ENCODE measurements at places on chromosomes 12 and 14.
A peak's percentile ranks its signal among the peaks of the same experiment; 100 is the strongest.

GRCh38 chr12:92566448-92567019 lies 136.3 kb upstream of the PLEKHG7 start:
- no peak for DNase-seq

DNA sequence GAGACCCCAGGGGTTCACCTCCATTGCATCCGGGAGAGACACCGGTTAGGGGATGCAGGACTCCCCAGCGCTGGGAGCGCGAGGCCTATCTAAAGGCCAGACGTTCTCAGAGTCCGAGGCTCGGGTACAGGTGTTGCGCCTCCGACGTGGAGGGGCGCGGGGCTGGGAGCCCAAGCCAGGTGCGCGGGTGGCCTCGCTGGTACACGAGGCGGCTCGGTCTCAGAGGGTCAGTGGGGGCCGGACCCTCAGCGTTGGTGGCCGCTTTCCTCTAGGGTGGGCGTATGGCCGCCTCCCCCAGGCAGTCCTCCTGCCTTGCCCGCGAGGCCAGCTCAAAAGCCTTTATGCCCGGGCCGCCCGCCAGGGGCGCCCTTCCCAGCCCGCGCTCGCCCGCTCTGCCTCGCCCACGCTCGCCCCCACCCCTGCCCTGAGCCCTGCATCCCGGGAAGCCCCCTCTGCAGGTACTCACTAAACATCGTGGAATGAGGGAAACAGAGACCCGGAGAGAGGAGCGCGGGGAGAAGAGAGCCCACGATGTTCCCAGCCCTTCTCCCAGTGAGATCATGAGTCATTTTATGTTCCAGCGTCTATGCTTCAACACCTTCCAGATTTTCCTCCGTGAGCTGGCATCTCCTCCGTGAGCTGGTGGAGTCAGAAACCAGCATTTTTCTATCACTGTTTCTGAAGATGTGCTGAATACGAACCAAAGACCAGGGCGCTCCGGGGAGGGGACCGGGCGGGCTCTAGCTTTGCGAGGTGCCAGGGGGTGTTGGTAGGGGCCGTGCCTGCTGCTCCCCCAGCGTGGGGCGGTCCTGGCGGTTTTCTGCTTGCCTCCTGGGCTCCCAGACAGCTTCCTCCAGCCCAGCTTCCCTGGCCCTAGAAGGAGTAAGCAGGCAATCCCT lies 73.8 kb downstream of the DIO3 start:
- DNase-seq, result no peak

DNA sequence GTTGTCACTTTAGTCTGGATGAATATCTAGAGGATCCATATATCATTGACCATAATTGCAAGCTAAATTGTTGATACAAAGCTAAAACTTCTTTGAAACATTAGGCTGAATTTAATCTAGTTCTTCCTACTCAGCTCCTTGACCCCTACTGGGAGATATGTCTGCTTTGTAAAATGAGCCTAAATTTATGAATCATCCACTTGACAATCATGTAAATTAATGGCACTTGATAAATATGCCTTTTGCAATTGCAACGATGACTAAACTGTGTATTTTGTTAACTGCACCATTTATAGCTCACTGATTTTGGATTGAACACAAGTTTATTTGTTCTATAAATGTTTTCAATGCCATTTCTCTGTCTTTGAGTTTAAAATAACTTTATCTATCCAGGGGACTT lies 1616.5 kb upstream of the FLRT2 start:
- DNase-seq, result no peak

GRCh38 chr14:106691601-106692291 lies 1165.4 kb downstream of the TMEM121 start:
- peak; percentile 46 for DNase-seq

DNA sequence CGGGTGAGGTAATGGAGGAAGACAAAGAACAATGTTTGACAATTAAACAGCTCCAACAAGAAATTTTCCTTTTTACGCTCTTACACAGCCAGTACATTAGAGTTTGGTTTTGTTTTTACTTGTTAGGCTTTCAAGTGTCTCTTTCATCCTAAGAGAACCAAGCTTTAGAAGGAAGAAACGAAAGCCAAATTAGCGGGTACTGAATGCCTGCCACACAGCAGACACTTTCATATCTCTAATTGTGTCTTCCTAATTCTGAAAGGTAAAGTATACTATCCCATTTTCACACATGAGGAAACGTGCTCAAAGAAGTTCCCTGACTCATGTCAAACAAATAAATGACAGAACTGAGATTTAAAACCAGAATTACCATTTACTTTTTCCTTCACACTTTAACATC lies 65.0 kb downstream of the CDK17 start:
- no peak for DNase-seq

GRCh38 chr12:33423706-33424105 lies 15.9 kb downstream of the SYT10 start:
- no peak for DNase-seq

- DNase-seq, result no peak
Observed at GRCh38 chr12:107783406-107784376, 9.2 kb downstream of the ASCL4 start.

GRCh38 chr14:90484291-90484690 lies 87.5 kb downstream of the CALM1 start:
- DNase-seq, result no peak

- no peak for DNase-seq
Observed at GRCh38 chr14:74133833-74134481, 49.2 kb downstream of the LIN52 start.

DNA sequence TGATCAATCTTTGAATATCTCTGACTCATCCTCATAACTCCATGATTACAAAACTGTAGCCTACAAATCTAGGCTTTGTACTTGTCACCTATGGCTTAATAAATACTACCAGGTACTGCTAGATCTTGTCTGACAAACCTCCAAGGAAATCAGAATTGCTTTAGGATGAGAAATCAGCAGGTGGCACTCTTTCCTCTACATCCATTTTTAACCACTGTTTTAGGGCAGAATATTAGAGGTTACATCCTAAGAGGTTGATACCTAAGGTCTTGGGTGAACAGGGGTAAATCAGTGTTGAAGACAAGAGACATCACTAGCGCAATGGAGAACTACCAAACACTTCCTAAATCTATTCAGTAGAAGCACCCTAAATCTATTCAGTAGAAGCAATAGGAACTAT lies 63.1 kb upstream of the SOX5 start:
- DNase-seq, result no peak

- DNase-seq, result peak; percentile 44
Observed at GRCh38 chr14:65042296-65042695, 55.6 kb downstream of the FNTB start.

DNA sequence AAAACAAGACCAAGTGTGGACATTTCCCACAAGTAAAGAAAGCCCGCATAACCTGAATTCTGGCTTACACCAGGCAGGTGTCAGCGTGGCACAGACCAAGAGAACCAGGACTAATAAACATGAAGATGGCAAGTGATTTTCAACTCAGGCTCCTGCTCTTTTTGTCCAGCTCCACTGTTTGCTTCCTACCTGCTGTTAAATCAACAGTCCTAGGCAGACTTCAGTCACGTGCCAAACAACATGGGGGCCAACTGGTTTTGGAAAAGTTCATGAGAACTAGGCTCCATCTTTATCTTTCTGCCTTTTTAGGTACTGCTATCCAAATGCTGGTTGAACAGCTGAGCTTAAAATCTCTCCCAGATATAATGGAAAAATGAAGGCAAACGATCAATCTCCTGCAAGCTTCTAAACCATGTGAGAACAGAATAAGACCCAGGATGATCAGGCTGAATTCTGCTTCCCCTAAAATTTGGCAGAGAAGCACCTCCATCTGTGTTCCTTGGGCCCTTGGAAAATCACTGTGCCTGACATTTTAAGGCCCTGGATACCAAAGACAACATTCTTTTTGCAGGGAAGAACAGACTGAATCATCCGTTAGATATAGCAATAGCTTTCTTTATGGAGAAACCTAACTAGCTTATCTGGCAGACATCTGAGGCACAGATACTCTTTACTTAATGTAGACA lies 215.6 kb upstream of the USP15 start:
- DNase-seq, result no peak

- peak; percentile 61 for DNase-seq
Observed at GRCh38 chr14:54175298-54175942, 218.8 kb upstream of the BMP4 start.

- peak; percentile 34 for DNase-seq
Observed at GRCh38 chr12:49869816-49870500, 27.1 kb upstream of the BCDIN3D start.

DNA sequence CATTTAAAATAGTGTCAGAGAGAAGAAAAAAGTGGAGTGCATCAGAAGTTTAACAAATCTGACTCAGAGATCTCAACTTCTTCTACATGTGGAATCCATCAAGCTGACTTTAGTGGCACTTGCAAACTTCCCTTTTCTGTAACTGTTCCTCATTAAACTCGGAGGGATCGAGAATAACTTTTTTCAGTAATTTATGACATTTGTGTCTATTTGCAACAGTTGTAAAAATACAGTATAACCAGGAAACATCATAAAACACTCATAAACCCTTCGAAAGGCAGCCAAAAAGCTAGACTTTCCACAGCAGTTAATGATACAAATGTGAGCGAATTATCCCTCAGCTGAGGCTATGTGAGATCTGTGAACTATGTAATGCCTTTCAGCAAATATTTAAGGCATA lies 1936.8 kb upstream of the SEL1L start:
- DNase-seq, result no peak

DNA sequence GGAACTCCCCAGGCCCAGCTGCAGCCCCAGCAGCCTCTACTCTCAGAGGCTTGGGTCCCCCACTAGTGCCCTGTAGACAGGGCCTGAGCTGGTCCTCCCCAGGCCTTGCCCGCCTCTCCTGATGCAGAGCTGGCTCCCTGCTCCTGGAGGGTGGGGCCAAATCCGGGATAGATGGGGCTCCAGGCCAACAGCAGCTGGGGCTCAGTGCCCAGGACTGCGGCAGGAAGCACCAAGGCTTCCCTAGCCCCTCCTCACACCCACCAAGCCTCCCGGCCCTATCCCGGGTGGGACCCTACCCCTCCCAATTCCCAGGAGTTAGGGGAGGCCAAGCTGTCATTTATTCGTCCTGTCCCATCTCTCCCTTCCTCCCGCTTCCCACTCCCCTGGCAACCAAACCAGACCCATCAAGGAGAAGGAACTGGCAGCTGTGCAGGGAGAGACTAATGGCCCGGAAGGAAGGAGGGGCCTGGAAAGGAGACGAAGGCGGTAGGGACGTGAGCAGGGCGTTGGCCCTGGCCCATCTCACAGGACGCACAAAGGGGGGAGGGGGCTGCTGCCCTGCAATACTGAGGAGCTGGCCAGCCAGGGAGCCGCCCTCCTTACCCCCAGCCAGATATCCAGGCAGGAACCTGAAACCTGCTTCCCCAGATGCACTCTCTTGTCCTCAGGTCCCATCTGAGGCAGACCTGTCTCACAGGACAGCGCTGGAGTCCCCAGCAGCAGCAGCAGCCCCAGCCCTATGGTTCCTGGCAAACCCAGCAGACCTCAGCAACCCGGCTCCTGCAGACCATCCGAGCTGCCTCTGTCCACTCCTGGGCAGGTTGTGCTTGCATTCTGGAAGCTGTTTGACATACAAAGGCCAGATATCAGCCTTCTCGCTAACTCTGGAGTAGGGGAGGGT lies 1.6 kb upstream of the PRPH start:
- no peak for DNase-seq

DNA sequence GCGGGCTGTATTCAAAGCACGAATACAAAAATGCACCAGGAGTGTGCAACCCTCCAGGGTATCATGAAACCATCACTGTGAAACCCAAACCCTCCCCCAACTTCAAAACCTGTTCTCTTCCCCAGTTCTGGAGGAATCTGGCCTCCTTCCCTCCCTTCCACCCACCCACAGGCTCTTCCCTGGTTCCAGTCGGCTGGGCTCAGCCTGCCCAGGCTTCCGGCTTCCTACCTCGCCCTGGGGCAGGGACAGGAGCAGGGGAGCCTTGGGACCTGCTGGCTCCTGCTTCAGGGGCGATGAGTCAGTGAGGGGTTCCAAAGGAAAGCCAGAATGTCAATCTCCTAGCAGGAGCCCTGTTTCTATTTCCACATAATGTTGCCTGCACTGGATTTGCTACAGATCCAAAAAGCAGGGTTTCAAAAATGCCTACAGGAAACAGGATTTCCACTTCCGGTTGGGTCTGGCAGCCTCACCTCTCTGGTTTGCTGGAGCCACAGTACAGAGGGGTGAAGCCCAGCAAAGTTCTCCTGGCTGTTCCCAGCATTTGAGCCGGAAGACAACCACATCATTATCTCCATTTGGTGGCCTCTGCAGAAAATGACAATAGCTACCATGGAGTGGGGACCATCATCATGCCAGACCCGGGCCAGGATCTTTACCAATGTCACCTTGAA lies 278.3 kb downstream of the DPF3 start:
- no peak for DNase-seq

DNA sequence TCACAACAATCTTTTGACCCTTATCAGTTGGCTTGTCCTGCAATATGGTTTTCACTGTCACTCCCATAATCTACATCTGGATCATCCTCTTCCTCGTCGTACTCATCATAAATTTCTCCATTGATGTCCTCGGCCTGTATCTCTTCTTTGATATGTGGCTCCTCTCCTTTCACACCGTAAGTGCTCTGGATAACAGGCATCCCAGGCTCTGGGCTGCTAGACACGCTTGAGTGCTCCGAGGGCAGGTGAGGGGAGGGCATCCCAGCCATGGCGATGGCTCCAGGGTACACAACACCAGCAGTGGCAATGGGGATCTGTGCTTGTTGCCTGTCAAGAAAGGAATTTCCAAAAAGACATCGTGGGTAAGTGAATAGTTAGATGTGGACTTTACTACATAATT lies 415.3 kb downstream of the SOX5 start:
- no peak for DNase-seq

DNA sequence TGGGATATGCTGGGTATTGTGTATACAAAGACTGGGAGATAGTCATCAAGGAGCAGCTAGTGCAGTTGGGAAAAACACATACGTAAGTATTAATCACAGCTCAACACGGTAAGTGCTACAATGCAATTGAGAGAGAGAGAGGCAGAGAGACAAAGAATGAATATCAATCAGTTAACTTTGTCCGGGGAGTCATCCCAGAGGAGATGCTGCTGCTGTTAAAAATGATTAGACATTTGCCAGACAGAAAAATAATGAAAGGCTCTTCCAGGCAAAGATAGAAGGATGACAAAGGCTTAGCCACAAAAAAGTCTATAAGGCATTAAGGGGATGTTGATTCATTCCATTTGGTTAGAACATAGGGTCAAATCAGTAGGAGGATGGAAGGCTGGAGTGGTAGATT lies 45.1 kb downstream of the AKAP6 start:
- DNase-seq, result no peak

- no peak for DNase-seq
Observed at GRCh38 chr12:128914908-128915563, 61.8 kb downstream of the GLT1D1 start.

All from liver (tissue), 10 donors.